Right atrium auricular region (tissue), 2 donors: ENCODE measurements at places on chromosomes 1 and 21. TPM values are rescaled to one million over a fixed set of nuclear protein-coding genes. Genes with fewer than 3 reads are reported as not detected.

The FHL3 gene
- 16.0 TPM for total RNA-seq

The OR2T29 gene
- total RNA-seq: not detected

The TNFRSF14 gene
- total RNA-seq: 9.2 TPM

The ALPL gene
- 50.3 TPM for total RNA-seq

The CD247 gene
- 0.79 TPM for total RNA-seq

The CNR2 gene
- not detected for total RNA-seq

The PDZK1 gene
- total RNA-seq: 0.30 TPM

The CHIA gene
- total RNA-seq: not detected

The C1orf94 gene
- total RNA-seq: not detected

The RHOU gene
- 6.0 TPM for total RNA-seq

The AGT gene
- total RNA-seq: 86.3 TPM

The TRIM17 gene
- total RNA-seq: not detected

The CADM3 gene
- 4.0 TPM for total RNA-seq

The AJAP1 gene
- total RNA-seq: 0.08 TPM

The OR14C36 gene
- not detected for total RNA-seq

The RAD54L gene
- total RNA-seq: not detected

The HTR1D gene
- not detected for total RNA-seq

The KRTAP13-2 gene
- not detected for total RNA-seq

The DPT gene
- 52.2 TPM for total RNA-seq

The ZBTB21 gene
- 10.3 TPM for total RNA-seq

The CATSPERE gene
- 0.20 TPM for total RNA-seq

The WNT9A gene
- total RNA-seq: 0.78 TPM
